Myocyte (in vitro differentiated cells): ENCODE measurements at places on chromosomes 13 and 19. TPM values are rescaled to one million over a fixed set of nuclear protein-coding genes. Genes with fewer than 3 reads are reported as not detected.

The OVOL3 gene
- not detected in 2 replicates for total RNA-seq

The DEDD2 gene
- 26.3 and 34.5 TPM in 2 replicates for total RNA-seq

DNA sequence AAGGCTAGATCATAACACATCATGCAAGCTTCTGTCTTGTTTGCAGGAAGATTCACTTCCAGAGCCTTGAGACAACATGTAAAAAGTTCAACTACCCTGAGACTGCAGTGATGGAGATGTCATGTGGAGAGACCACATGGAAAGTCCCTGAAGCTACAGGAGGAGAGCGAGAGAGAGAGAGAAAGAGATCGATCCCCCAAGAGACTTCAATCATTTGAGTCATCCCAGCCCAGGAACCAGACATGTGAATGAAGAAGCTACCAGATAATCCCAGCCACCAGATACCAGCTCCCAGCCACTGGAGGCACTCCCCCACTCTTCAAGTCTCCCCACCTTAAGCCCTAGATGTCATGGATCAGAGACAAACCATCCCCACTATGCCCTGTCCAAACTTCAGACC is 10.7 kb upstream of the EVI5L start:
- DNase-seq, result no peak

- DNase-seq, result no peak
Measured at GRCh38 chr13:39364947-39365468, 238.0 kb downstream of the LHFPL6 start.

The CYP4F3 gene
- total RNA-seq, result not detected in 2 replicates

The ATP5F1D gene
- total RNA-seq, result 46.5 and 61.9 TPM in 2 replicates

The PLPP2 gene
- total RNA-seq, result 0.05 TPM in 1 of 2 replicates, not detected in the other

- DNase-seq, result peak; percentile 51
Measured at GRCh38 chr19:43450545-43450997, 14.8 kb downstream of the LYPD3 start.

- no peak for DNase-seq
Measured at GRCh38 chr19:1220477-1220930, 14.9 kb downstream of the STK11 start.

DNA sequence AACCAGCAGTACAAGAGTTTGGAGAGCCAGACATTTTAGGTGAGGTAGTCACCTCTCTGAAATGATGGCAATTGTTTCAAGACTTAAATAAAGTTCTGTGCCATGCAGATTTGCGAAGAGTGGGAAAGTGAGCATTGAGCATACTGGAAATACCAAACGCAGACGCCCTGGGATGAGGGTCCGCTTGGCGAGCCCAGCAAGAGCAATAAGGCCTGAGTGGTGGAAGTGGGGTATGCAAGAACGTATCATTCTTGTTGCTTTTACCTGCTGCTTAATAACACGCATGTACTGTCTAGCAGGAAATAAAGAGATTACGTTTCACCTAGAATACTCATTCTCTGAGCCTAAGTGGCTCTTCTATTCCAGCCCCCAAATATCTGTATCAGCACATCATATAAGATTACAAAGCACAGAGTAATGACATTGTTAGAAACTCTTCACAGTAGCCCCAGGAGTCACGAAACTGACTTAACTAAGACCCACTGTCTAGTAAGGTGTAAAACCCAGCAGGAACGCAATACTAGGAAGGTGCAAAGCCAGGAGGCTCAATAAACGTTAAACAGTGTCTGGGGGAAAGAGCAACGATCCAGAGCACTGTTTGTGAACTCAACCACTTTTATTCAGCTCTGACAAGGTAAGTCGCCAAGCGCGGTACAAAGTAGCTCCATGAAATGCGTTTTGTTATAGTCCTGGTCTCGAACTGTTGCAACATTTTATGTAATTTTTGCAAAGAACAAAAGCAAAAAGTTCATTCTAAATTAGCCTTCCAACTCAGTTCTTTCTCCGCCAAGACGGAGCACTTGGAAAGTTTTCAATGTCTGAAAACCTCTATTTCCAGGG is 1.2 kb downstream of the RCBTB2 start:
- DNase-seq, result no peak

DNA sequence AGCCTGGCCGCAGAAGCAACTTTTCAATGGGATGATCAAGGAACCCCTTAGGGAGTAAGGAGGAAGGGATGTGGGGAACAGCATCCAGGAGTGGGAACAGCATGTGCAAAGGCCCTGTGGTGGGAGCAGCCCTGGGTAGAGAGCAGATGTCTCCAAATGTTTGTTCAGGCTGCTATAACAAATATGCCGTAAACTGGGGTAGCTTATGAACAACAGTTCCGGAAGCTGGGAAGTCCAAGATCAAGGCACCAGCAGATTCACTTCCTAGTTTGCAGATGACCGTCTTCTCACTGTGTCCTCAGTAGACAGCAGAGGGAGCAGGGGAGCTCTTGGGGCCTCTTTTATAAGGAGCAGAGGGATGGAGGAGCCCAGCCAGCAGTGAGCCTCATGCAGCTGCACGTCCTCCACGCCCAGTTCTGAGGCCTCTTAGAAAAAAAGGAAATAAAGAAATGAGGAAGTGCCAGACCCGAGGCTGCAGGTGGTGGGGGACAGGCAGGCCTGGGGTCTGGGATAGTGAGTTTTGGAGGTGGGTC is 4.2 kb upstream of the LRRC25 start:
- peak; percentile 53 for DNase-seq

DNA sequence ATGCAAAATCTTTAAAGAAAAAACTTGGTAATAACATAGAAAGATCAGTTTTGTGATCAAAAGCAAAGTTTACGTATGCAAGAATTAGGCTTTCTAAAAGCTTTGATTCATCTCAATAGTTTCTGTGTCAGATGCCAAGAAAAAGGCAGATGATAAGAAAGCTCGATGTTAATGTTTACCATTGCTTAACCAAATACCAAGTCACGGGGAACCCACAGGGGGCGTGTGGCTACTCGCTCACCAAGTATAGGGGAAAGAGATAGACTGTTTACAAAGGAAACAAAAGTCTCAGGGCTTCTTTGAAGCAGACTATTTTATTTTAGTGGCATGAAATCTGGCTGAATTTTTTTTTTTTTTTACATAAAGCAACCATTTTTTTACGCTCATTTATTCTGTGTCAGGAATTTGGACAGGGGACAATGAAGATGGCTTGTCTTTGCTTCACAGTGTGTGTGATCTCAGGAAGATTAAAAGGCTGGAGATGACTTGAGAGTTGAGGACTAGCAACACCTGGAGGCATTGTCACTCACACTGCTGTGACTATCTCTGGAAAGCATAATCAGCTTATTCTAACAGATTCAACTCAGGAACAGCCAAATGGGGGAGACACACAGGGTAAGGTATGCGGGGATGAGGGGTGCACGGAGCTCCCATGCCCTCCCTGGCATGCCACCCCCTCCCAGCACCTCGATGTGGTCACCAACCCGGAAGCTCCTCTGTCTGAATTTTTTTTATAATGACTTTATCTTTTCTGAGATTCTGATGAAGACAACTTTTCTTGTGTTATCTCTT is 24.9 kb downstream of the RCBTB1 start:
- DNase-seq, result no peak

GRCh38 chr13:75178436-75178835 is 303.5 kb downstream of the TBC1D4 start:
- DNase-seq, result peak; percentile 42

GRCh38 chr19:4531562-4532165 is 3.4 kb downstream of the PLIN5 start:
- no peak for DNase-seq

The FFAR3 gene
- total RNA-seq, result not detected in 2 replicates

The ZNF134 gene
- total RNA-seq, result 27.0 and 28.0 TPM in 2 replicates

- DNase-seq, result no peak
Measured at GRCh38 chr13:28349907-28350654, 144.8 kb downstream of the FLT1 start.

The ONECUT3 gene
- not detected in 2 replicates for total RNA-seq

- no peak for DNase-seq
Measured at GRCh38 chr13:108426893-108427292, 157.4 kb downstream of the TNFSF13B start.
